ENCODE measurements at places on chromosomes 11 and 22.

GRCh38 chr11:88280673-88281316 lies 56.7 kb downstream of the CTSC start:
- no peak for DNase-seq

DNA sequence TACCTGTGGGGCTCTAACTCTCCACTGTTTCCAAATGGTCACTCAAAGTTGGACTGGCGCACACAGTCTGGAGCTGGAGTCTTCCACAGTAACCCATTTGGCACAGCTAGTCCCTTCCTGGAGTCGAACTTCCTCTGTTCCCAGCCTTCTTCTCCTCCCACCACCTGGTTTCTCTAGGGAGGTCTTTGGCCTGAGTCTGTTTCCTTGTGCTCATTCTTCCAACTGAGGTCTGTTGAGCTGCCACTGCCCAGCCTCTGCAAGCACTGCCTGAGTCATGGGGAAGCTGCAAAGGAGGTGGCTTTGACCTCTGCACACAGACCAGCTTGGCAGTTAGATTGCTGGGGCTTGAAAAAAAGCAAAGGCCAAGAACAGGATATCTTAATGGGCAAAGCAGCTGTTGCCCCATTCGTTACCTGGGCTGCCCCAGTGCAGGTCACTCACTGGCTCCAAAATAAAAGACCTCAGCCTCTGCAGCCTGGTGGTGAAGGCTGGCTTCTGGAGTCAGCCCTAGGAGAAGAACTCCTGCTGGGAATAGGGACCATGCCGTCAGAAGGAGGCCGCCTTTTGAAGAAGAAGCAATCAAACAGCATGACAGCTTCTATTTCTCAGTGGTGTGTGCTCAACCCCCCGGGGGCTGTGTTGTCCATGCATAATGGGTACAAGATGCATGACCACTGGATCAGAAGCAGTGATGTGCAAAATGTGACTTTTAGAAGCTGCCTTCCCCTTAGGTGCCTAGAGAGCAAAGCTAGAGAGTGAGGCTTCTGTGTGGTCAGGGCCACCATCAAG lies 3.0 kb downstream of the ADAMTS15 start:
- DNase-seq = no peak

DNA sequence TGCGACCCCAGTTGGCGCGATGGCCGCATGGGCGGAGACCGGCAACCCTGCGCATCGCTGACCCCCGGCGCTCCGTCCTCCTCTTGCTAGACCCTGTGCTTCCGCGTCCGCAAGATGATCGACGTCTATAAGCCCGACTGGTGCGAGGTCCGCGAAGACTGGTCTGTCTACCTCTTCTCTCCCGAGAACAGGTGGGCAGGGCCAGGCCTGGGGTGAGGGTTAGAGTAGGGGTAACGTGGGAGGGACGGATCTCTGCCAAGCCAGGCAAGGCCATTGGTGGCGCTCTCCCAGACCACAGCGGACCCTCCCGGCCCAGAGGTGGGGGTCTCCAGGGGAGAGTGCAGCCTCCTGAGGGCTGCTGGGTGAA lies 92.1 kb downstream of the CACNA1I start:
- DNase-seq = no peak

GRCh38 chr11:127843483-127844396 lies 743.6 kb downstream of the ETS1 start:
- DNase-seq = peak; percentile 49

DNA sequence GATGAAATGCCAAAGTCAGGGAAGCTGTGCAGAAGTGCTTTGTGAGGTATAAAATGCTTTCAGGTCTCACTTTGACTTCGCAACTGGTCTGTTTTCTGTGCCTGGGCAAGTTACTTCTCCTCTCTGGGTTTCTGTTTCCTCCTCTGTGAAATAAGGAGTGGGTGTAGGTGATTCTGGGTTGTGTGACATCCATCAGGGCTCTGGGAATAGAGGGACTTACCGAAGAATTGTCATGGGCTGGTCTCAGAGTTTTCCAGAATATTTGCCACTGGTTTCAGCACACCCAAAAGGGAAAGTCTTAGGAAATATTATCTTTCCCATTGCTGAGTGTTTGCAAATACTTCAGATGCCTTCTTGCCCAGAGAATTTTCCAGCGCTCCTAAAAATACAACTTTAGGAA lies 118.4 kb downstream of the KIAA1671 start:
- DNase-seq = no peak

- no peak for DNase-seq
Observed at GRCh38 chr22:17862646-17863181, 88.4 kb upstream of the BID start.

GRCh38 chr11:94171693-94172440 lies 43.2 kb downstream of the PANX1 start:
- DNase-seq = peak; percentile 15
